Stimulated activated CD8-positive, alpha-beta memory T cell treated with anti-CD3 and anti-CD28 coated beads, Interleukin-7, amount 100 ng/mL, for 1 hour (primary cell): ENCODE measurements at places on chromosomes 3 and 15.

DNA sequence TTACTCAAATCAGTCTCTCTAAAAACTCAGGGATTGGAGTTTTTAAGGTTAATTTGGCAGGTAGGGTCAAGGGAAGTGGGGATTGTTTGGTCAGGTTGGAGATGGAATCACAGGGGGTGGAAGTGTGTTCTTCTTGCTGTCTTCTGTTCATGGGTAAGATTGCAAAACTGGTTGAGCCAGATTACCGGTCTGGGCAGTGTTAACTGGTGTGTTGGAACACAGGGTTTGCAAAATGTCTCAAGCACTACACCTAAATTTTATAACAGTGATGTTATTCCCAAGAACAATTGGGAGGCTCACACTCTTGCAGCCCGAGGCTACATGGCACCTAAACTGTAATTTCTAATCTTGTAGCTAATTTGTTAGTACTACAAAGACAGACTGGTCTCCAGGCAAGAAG is 425.4 kb downstream of the PLOD2 start:
- DNase-seq = no peak

DNA sequence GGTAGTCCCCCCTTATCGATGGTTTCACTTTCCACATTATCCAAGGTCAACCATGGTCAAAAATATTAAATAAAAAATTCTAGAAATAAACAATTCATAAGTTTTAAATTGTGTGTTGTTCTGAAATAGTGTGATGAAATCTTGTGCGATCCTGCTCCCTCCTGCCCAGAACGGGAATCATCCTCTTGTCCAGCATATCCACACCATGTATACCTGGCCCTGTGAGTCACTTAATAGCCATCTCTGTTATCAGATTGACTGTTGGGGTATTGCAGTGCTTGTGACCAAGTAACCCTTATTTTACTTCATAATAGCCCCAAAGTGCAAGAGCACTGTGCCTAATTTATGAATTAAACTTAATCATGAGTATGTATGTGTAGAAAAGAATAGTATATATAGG is 19.1 kb downstream of the FAM81A start:
- no peak for DNase-seq

DNA sequence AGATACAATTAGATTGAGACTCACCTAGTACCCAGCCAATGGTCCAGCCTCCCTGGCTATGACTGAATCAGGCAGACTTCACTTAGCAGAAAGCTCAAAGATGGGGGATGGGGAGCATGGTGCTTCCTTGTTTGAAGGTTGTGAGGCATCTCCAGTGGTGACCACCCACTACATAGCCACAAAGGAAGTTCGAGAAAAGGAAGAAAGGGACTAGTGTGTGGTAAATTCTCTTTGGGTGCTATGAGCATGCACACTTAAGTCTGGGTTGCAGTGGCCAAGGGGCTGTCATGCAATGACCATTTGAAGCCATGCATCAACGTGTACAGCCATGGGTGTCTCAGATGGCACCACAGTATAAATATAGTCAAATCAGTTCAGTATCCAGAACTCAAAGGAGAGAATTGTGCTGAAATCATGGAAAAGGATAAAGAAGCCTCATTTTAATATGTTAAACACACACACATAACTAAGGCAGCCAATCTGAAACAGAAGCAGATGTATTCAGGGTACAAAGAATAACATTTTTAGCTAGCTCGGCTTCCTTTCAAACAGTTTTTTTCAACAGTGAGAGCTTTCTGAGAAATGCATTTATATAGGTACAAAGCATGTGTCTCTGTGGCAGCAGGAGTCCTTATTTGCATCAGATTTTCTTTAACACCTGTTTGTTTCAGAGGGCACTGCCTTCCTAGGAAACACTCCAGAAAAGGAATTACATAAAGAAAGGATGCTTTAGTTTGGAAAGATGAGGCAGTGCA is 275.5 kb downstream of the GAP43 start:
- no peak for DNase-seq

- no peak for DNase-seq
These were observed 339.4 kb upstream of the CBLB start for GRCh38 chr3:106208251-106208650.

DNA sequence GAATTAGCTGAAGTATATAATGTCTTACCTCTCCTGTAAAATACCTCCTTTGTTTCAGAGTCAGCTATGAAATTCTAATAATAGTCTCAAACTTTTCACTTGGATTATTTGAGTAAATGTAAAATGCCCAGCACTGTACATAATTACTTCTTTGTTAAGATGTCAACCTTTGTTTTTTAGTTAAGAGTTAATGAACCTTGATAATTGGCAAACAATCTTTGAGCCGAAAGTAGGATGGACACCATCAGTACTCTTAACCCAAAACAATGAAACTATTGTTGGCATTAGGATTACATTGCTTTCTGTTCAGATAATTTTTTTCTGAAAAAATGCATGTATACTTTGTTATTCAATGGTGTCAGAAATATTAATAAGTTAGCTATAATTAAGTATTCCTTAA is 3.0 kb upstream of the NECTIN3 start:
- no peak for DNase-seq

DNA sequence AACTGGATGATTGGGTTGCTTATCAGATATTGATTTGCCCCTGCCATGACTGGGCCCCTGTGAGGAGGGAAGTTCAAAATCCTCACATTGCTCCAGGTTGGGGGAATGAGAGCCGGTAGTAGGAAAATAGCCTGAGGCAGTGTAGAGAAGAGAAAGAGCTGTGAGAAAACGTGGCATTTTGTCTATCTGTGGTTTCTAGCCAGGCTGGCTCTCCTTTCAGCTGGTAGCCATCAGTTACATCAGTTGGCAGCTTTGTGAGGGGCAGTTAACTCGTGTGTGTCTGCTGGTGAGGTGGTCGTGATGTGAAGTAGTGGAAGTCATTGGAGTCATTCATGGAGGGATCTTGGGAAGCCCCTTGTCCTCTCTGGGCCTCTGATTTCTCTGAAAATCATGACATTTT is 5.2 kb downstream of the ESYT3 start:
- no peak for DNase-seq

DNA sequence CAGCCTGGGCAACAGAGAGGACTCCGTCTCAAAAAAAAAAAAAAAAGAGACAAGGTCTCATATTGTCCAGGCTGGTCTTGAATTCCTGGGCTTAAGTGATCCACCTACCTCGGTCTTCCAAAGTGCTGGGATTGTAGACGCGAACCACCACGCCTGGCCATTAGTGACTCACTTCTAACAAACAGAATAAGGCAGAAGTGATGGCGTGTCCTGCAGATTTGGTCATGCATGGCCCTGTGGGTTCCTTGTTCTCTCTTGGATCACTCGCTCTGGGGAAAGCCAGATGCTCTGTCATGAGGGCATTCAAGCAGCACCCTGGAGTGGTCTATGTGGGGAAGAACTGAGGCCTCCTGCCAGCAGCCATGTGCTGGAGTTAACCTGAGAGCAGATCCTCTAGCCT is 27.4 kb upstream of the TJP1 start:
- no peak for DNase-seq

DNA sequence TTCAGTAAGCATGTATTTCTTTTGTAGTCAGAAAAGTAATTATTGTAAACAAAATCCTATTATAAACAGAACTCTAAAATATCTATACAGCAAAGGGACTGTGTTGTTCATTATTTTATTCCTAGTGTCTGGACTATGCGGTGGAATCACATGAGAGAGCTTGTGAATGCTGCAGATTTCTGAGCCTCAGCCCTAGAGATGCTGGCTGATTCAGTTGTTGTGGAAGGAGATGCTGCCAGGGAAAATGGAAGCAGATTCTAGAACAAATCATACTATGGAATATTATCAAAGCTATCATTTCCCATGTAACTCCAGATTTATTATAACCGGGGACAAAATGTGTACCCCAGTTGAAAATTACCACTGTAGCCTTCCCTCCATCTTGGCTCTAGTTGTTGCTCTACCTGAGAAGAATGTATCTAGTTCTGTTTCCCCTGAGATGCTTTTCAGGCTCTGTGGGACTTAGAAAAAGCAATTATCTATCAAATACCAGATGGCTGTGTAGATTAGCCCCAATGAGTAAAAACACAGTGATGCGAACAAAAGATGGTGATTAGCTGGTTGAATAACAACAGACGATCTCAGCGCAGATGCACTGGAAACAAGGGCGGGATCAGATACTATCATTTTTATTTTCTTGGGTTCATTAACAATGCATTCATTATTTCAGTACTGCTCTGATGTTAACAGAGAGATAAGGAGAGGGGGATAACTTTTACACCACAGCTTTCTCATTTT is 131.3 kb downstream of the TMEM108 start:
- no peak for DNase-seq

- DNase-seq = no peak
These were observed 66.6 kb upstream of the IGF1R start for GRCh38 chr15:98581715-98582114.

DNA sequence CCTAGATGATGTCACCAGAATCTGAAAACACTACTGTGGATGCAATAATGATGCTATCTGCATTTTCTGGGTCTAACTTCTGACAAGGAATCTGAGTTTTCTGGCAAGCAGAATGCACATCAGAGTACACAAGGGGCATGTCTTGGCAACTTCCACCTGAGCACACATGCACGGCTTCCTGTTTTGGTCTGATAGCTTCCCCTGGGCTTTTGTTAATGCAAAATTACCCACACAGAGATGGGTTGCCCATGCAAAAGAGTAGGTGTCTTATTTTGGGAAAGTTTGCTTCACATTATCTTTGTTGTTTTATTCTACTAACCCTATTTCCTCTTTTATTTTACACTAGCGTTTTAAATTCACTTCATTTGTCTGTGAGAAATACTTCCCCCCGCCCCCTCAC is 74.2 kb upstream of the SATB1 start:
- no peak for DNase-seq

DNA sequence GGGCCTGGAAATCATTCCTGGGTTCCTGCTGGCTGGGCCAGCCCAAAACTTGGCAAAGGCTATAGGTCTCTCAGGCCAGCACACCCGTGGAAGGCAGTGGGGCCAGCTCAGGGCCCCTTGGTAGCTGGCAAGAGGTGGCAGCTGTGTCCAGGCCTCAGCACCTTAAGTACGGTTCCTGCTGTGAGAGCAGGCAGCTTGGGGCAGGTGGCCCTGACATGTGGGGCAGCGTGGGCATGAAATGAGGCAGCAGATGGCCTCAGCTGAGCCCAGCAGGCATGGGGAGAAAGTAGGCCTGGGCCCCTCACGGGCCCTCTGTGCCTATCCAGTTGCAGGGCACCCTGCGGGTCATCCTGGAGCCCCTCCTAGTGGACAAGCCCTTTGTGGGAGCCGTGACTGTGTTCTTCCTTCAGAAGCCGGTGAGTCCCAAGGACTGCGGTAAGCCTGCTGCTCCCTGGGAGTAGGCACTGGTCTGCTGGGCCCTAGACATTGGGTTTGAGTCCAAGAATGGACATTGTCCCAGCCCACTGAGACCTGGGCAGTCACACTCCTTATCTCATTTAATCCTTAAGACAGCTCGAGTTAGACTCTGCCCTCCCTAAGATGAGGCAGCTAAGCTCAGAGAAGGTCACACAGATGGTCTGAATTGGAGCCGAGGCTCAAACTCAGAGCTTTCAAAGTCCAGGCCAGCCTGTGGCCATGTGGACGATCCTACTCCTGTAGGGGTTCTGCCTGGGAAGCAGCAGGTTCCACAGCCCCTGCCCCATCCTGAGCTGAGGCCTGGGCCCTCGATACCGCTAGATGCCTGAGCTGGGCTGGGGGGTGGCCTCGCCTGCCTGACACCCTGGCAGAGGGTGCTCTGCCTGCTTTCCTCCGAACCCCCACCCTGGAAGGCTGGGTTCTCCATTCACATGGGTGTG is 25.5 kb downstream of the ESYT3 start:
- no peak for DNase-seq

GRCh38 chr3:32009957-32010356 is 28.4 kb downstream of the ZNF860 start:
- no peak for DNase-seq

DNA sequence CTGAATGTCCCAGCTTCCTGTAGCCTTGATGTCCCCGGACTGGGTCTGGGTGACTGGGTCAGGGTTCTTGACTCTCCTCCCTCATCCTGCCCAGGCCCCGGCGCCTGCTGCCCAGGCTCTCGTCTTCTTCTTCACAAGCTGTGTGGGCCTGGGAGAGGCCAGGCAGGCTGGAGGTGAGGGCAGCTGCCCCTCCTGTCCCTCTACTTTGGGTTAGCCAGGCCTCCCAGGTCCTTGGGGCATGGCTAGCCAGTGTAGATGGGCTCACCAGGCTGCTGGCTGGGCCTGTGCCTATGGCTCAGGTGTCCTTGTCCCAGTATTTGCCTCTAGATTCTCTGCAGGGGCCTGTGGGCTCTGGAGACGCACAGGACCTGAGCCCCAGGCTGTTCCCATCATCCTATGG is 31.8 kb downstream of the TKT start:
- DNase-seq = no peak

DNA sequence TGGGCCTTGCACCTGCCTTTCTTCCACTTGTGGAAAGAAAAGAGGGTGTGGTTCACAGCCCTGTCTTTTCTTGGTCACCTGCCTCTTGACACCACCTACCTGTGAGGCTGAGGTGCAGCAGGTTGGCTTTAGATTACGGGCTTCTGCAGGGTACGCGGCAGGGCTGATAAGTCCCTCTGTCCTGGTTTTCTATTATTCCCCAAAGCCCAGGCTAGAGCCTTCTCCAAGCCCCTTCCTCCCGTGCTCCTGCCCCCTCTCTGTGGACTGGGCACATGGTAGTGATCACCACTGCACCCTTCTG is 44.8 kb upstream of the HACD2 start:
- DNase-seq = no peak

DNA sequence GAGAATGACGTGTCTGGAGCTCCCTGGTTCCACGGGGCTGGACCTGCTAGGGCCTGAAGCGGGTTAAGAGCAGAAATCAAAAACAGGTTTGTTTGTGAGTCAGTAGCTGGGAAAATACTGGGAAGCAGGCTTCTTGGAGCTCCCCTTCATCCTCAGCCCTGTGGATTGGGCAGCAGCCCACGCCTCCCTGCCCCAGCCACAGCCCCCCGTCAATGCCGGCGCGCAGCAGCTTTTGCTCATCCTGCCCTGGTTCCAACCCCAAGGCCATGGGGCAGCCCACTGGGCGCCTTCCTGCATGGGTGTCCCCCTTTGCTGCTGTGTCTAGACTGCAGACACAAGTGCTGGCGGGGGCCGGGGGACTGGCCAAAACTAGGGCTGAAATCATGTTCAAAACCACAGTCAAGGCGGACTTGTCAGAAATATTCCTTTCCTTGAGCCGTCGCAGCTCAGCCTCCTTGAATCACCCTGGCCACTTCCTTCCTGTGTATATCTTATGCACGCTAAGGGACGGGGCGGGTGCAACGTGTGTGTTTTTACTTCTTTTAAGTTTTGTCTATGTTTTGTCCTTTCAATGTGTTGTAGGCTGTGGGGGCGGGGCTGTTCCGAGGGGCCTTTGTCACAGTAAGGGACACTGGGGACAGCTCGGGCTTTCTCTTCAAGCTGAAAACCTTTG is 108.1 kb downstream of the KLF13 start:
- peak; percentile 66 for DNase-seq

DNA sequence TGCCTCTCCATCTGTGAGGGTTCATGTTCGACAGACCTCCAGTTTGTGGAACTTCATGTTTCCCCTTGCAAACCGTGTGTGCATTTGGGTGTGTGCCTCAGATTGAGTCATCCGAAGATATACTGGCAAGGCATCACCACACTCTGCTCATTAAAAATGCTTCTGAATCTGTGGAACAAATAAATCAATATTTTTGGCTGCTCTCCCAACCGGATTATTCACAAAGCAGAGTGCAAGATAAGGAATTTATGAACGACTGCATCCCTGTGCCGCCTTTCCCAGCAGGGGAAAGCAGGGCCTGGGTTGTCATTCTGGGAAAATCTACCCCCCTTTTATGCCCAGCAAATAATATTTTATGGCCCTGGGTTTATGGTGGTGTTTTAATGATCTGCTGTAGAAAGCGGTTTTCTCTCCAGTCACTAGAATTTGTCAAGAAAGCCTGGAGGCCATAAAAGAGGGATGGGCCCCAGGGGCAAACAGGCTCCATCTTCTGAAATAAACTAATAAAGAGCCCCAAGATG is 4.2 kb upstream of the WNT5A start:
- DNase-seq = no peak
